T-helper 1 cell (primary cell): ENCODE measurements at places on chromosomes 11 and 22.

GRCh38 chr22:43375951-43376455 lies 32.8 kb upstream of the SCUBE1 start:
- DNase-seq = no peak

GRCh38 chr22:39958949-39959639 lies 1.1 kb upstream of the TMA7B start:
- DNase-seq = no peak

DNA sequence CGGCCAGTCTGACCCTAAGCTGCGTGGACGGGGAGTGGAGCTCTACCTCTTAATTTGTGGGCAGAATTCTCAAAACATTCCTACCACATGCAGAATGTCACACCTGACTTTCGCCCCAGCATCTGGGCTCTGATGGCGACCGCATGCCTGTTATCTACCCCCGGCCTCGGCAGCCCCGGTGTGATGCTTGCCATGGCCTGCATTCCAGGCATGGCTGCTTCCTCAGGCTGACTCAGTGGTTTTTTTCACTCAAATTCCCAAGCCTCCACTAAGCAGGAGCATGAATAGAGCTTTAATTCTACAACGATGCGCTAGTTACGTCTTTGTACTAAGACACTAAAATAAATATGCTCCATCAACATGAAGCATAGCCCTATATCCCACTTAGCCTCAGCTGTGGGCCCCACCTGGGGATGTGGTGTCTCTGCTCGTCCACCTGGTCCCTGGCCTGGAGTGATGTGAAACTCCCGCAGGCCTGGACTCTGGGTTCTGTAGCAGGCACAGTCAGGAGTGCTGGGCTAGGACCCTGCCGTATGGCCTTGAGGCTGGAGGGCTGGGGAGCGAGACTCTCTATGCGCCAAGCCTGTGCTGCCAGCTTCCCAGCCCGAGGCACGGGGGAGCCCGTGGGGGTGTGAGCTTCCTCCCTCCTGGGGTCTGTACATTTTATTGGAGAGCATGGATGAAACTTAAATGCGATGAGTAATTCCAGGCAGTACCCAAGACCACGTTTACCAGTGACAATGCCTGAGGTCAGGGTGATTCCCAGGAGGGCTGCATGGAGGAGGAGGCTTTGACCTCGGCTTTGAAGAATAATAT lies 153.2 kb downstream of the CTTN start:
- DNase-seq = no peak

GRCh38 chr11:125052047-125052446 lies 11.1 kb upstream of the SLC37A2 start:
- DNase-seq = no peak

GRCh38 chr11:36509201-36509639 lies 852 bp downstream of the TRAF6 start:
- peak; percentile 16 for DNase-seq

DNA sequence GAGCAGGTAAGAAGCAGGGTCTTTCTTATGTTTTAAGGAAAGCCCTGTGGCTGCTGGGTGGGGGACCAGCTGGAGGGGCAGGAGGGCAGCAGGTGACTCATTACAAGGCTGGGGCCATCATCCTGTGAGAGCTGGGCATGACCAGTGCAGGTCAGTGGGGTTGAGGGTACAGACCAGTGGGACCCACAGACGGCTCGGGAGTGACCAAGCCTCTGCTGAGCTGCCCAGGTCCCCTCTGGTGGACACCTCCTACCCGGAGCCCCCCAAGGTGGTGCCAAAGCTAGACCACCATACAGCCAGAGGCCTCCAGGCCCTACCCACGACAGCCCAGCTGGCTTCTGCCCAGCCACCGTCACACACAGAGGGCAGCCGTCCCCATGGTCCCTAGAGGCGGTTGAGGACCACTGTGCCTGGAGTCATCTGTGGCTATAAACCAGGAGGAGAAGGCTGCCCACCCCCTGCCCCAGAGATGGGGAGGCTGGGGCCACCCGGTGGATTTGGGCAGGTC lies 670 bp downstream of the MYEOV start:
- no peak for DNase-seq

GRCh38 chr11:32137869-32138268 lies 47.0 kb downstream of the RCN1 start:
- no peak for DNase-seq

GRCh38 chr22:36971341-36972125 lies 47.7 kb downstream of the TST start:
- no peak for DNase-seq
